ENCODE measurements at places on chromosomes 5 and 9. TPM values are rescaled to one million over a fixed set of nuclear protein-coding genes. Genes with fewer than 3 reads are reported as not detected.

DNA sequence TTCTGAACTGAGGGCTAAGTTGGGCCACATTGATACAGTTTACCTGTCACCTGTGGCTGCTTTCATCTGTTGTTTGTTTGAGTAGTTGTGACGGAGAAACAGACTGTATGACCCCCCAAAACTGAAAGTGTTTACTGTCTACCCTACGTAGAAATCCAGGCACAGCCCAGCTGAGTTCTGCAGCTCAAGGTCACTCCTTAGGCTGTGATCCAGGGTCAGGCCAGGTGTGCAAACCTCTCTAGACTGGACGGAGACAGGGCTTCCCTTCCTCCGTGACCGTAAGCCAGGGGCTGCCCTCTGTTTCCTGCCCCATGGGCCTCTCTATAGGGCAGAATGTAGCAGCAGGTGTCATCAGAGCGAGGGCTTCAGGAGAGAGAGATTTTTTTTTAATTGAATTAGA, 207.9 kb upstream of the OTULINL start:
- H3K4me1 ChIP-seq = peaks cover 8% of the 10 kb centered on the region
- H3K4me3 ChIP-seq = no peak overlapping the region

- no peak for DNase-seq
- peaks cover 12% of the 10 kb centered on the region for H3K27me3 ChIP-seq
- H3K4me3 ChIP-seq = no peak overlapping the region
- no peaks in the 10 kb centered on the region for H3K36me3 ChIP-seq
- no peak overlapping the region for H3K27ac ChIP-seq
These were observed 256.3 kb upstream of the TMEM161B start for GRCh38 chr5:88524941-88525340.

GRCh38 chr5:170510559-170510958, 6.7 kb downstream of the KCNIP1 start:
- H3K4me3 ChIP-seq = no peak overlapping the region
- H3K27me3 ChIP-seq = peaks cover under 1% of the 10 kb centered on the region
- no peak overlapping the region for H3K27ac ChIP-seq
- no peaks in the 10 kb centered on the region for H3K36me3 ChIP-seq

DNA sequence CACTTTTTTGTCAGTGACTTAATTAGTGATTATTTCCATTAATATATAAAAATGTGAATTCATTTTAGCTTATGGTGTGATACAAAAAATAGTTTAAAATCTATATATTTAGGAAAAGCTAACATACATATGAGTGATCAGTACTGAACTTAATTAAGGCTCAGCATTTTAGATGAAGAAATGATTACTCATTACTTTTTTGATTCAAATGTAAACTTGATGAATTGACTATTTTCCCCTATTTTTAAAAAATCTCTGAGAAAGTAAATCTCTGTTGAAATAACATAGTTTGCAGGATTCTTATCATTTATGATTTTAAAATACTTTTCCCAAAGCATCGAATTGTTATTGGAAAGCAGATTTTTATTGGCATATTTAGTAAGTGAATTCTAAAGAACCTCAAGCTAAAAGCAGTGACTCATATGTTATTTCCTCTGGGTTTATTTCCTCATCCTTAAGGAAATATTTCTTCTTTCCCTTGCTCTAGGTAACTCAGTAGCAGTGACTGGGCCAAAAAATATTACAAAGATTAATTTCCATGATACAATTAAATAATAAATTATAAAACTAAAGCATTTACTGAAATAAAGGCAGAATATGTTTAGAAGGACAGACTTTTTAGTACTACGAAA, 290.6 kb downstream of the FER start:
- no peak overlapping the region for H3K4me3 ChIP-seq
- H3K36me3 ChIP-seq = no peaks in the 10 kb centered on the region
- H3K27me3 ChIP-seq = no peaks in the 10 kb centered on the region
- no peaks in the 10 kb centered on the region for H3K4me1 ChIP-seq
- DNase-seq = no peak

AKNA gene
- total RNA-seq = 166 TPM

GRCh38 chr5:14490309-14490711, 91.3 kb upstream of the OTULINL start:
- H3K27ac ChIP-seq = no peak overlapping the region
- H3K27me3 ChIP-seq = no peaks in the 10 kb centered on the region
- DNase-seq = no peak
- H3K4me3 ChIP-seq = no peak overlapping the region

SEMA5A gene
- total RNA-seq = not detected

ANKRD18B gene
- not detected for total RNA-seq

GRCh38 chr5:65108786-65109743, 340.3 kb downstream of the CWC27 start:
- no peaks in the 10 kb centered on the region for H3K36me3 ChIP-seq
- H3K27ac ChIP-seq = no peak overlapping the region
- H3K4me1 ChIP-seq = peaks cover 20% of the 10 kb centered on the region
- no peak for DNase-seq
- H3K27me3 ChIP-seq = peaks cover 1% of the 10 kb centered on the region

DNA sequence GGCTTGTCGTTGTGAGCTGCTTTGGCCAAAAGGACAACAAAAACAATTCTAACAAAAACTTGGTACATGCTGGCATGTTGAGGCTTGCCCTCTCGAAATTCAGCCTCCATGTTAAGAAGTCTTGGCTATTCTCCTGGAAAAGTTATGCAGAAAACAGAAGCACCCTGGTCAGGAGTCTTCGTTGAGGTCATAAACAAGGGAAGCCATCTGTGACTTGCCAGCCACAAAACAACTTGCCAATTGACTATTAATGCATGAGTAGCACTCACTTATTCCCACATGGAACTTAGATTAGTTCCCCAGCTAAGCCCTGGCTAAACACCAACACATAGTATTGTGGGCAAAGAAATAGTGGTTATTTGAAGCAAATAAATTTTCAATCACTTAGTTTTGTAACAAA, 521.0 kb upstream of the CHD1 start:
- H3K27ac ChIP-seq = no peak overlapping the region
- no peak for DNase-seq
- H3K27me3 ChIP-seq = no peaks in the 10 kb centered on the region
- H3K36me3 ChIP-seq = no peaks in the 10 kb centered on the region

GRCh38 chr5:168947212-168947868, 353.6 kb downstream of the SLIT3 start:
- peak; percentile 60 for DNase-seq

All from activated CD8-positive, alpha-beta T cell treated with anti-CD3 and anti-CD28 coated beads for 36 hours (primary cell).